ENCODE measurements at places on chromosomes 1 and 21. TPM values are rescaled to one million over a fixed set of nuclear protein-coding genes. Genes with fewer than 3 reads are reported as not detected.

GRCh38 chr21:43289442-43289841 lies 120.6 kb downstream of the CRYAA start:
- DNase-seq, result no peak

DNA sequence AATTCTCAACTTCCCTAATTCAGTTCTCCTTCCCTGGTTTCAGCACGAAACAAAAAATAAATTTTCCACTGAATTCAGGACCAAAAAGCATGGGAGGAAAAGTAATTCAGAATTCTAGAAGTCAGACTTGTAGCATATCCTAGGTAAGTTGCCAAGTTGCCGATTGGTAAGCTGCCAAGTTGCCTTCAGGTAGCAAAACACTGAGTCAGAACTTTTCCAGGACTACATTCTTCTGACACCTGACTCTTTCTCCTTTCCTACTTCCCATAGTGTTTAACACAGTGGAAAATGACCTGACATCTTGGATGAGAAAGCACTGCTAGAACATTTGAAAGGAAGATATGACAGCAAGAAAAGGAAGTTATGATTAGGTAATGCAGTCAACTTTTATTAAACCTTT lies 322.8 kb downstream of the SPATA17 start:
- no peak for DNase-seq

- no peak for DNase-seq
Measured at GRCh38 chr1:27575840-27576331, 28.1 kb downstream of the AHDC1 start.

The MMEL1 gene
- 1.7 TPM for polyA plus RNA-seq

DNA sequence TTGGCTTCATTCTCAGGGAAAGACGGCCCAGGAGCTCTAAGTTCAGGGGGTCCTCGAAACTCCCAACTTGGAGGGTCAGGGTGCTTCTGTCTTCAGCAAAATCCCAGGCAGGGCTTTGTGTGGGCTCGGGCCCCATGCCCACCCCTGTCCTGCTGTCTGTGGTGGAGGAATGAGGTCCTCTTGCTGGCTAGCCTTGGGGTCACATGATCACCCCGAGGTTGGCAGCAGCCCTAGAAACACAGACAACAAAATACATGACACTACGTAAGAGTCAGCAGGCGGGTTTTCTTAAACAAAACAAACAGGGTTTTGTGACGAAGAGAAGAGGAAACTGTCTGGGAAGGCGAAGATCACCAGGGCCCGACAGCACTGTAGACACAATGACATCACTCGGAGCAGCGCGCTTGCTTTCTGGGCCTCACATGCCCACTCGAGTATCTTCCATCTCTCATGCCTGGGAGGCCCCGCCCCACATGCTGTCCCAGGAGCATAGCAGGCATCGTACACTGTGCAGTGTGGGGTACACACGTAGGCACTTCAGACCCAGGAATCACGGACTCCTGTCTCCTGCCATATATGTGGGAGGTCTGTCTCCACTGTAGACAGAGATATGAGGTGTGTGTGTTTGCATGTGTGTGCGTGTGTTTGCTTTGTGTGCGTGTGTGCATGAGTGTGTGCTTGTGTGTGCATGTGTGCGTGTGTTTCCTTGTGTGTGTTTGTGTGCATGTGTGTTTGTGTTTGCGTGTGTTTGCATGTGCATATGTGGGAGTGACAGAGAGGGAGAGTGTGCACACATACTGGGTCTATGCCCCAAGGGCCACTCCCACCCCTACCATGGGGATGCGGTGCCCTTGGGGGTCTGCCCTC lies 94.7 kb downstream of the SIK1 start:
- no peak for DNase-seq

DNA sequence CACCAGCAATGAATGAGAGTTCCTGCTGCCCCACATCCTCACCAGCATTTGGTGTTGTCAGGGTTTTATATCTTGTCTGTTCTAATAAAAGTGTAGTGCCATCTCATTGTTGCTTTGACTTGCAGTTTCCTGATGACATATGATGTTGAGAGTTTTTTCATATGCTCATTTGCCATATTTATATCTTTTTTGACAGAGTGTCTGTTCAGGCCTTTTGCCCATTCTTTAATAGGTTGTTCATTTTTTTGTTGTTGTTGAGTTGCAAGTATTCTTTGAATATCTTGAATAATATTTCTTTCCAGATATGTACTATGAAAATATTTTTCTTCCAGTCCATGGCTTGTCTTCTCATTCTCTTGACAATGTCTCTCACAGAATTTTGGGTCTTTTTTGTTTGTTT lies 111.7 kb upstream of the KCNJ15 start:
- DNase-seq, result no peak

DNA sequence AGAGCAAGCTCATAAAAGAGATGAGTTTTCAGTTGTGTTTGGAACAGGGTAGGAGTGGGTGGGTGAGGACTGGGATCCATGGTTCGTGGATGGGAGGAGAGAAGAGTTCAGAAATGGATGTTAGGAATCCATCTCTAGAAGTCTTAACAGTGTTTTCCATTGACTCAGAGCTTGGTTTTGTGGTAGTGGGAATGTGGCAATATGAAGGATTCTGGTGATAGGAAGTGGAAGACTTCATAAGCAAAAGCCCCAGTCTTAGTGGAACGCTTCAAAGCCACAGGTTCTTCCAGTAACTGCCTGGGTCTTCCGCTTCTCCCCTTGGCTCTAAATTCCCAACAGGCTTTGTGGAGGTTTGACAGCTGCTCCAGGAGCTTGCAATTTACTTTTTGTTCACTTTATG lies 167.9 kb downstream of the KCNJ6 start:
- no peak for DNase-seq

The OLFML3 gene
- 72.1 TPM for polyA plus RNA-seq

The CFHR4 gene
- not detected for polyA plus RNA-seq

- DNase-seq, result peak; percentile 19
Measured at GRCh38 chr1:166082601-166083000, 84.2 kb downstream of the FAM78B start.

DNA sequence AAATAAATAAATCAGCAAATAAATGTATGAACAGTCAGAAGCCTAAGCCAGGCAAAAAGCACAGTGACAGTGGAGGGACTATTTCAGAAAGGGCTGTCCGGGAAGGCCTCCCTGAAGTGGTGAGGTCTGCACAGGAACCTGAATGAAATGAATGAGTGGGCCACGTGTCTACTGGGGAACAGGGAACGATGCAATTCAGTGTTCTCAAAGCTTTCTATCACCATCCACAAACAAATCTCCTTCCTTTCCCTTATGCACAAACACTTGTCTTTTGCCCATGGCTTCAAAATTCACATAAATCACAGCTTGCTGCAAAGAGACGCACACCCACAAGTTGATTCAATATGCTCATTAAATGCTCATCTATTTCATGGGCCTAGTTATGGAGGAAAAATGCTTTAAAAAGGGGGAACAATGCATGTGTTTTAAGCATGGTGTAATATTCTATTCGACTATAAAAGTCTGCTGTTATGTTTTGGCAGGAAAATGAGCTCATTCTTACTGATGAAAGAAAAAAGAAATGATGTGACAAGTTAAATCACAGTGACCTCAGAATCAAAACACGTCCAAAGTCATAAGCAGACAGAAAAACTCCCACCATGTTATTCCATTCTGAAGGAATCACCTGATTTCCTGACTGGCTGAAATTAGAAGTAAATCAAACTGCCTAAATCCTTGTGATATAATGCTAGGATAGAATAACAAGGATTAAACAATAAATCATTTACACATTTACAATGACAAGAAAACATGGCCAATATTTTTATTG lies 21.6 kb downstream of the URB1 start:
- DNase-seq, result no peak

DNA sequence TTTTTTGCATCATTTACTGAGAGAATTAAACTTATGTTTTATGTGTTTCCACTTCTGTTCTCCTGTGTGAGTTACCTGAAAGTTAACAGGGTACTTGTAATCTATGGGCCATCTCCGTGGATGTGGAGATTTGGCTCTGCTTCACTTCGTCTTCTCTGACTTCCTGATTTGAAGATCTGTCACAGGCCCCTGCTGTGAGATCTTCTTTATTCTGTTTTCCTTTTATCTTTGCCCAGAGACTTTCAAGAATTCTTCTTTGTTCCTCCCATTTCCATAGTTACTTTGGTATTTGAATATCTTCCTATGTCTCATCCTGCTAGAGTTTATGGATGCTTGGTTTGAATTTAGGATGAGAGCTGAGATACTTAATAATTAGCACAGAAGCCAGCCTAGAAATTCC lies 35.4 kb upstream of the PKN2 start:
- no peak for DNase-seq

The ALX3 gene
- polyA plus RNA-seq, result 0.20 TPM

DNA sequence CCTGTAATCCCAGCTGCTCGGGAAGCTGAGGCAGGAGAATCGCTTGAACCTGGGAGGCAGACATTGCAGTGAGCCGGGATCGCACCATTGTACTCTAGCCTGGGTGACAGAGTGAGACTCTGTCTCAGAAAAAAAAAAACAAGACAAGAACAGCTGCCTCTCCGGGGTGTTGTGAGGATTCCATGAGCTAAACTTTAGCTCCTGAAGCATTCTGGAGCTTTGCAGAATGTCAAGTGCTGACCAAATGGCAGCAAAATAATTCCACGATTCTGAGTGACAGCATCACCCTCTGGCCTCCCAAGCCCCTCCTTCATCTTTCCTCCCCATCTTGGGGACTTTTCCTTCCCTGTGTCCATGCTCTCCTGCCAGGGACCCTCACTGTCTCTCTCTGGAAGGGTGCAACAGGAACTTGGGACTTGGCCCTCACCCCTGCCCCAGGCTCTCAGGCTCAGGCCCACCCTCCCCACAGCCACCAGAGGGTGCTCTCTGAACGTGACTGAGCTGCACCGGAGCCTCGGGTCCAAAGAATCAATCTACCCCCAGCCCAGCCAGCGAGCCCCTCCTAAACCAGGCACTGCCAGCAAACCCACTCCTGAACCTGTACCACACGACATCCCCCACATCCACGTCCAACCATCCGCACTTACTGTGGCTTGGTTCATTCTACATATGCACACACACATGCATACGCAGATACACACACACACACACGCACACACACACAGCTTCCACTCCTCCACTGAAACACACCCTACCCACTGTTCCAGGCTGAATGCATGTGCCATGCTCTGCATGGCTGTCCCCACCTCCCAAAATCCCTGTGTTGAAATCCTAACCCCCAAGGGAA lies 45.7 kb downstream of the ACOT7 start:
- no peak for DNase-seq

The ZNF648 gene
- polyA plus RNA-seq, result 0.64 TPM

The KLHDC7A gene
- 3.9 TPM for polyA plus RNA-seq

DNA sequence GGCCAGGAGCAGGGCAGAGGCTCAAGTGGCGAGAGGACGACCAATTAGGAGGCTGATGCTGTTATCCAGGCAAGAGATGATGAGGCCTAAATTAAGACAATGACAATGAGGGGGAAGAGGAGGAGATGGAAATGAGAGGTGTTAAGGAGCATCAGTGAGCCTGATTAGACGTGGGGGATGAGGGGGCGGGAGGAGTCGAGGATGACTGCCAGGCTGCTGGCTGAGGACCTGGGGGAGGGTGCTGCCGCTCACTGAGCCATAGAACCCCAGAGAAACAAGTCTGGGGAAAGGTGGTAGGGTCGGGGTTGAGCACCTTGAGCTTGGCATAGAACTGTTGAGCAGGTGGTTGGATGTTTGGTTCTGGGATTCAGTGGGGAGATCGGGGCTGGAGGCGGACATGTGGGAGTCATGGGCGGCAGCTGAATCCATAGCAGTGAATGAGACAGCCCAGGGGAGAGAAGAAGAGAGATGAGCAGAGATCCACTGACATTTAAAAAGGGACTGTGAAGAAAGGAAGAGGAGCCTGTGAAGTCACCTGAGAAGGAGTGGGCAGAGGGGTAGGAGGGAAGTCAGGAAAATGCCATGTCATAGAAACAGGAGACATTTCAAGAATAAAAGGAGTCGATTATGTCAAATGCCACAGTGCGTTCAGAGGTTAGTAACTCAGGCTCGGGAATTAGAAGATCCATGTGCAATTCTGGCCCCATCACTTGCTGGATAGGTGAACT lies 28.5 kb downstream of the DLGAP3 start:
- no peak for DNase-seq

GRCh38 chr1:226549937-226550671 lies 1.5 kb downstream of the STUM start:
- DNase-seq, result peak; percentile 71

GRCh38 chr1:91601554-91602376 lies 101.1 kb downstream of the CDC7 start:
- DNase-seq, result no peak

GRCh38 chr1:100400404-100400803 lies 48.1 kb downstream of the CDC14A start:
- no peak for DNase-seq

The PLA2G2D gene
- not detected for polyA plus RNA-seq

GRCh38 chr1:13737398-13737797 lies 37.4 kb downstream of the PRDM2 start:
- DNase-seq, result no peak

GRCh38 chr1:118899340-118899739 lies 88.8 kb downstream of the TBX15 start:
- no peak for DNase-seq

The LRRC53 gene
- polyA plus RNA-seq, result not detected

DNA sequence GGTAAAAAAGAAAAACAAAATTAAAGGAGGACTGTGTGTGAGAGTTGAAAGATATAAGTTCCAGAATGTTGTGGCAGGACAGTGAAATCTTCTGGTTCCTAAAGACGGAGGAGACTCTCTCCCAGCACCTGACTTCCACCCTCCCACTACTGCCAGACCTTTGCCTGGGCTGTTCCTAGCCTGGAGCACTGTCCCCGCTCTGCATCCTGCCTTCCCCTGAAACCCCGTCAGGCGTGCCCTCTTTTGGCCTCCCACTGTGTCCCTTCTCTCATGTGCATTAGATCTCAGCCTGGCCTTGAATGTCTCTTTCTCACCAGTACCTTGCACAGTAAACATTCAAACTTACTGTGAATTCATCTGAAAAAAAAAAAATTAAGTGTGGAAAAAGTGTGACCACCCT lies 74.1 kb downstream of the VPS26C start:
- DNase-seq, result no peak

GRCh38 chr1:5312293-5312674 lies 657.9 kb downstream of the AJAP1 start:
- DNase-seq, result no peak

DNA sequence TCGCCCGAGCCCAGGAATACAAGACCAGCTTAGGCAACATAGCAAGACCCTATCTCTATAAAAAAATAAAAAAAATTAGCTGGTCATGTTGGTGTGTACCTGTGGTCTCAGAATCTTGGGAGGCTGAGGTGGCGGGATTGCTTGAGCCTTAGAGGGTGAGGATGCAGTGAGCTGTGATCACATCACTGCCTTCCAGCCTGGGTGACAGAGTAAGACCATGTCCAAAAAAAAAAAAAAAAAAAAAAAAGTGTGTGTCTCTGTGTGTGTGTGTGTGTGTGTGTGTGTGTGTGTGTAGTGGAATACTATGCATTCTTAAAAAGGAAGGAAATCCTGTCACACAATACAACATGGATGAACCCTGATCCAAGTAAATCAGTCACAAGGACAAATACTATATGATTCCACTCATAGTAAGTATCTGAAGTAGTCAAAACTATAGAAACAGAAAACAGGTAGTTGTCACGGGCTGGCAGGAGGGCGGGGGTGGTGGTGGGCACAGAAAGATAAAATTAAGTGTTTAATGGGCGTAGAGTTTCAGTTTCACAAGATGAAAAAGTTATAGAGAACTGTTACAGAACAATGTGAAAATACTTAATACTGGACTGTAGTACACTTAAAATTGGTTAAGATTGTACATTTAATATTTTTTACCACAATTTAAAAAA lies 47.8 kb downstream of the SELENOF start:
- DNase-seq, result no peak

Data from H1 (cell line).